Thyroid gland (tissue), 4 donors: ENCODE measurements at places on chromosomes 13 and 19. TPM values are rescaled to one million over a fixed set of nuclear protein-coding genes. Genes with fewer than 3 reads are reported as not detected.

DNA sequence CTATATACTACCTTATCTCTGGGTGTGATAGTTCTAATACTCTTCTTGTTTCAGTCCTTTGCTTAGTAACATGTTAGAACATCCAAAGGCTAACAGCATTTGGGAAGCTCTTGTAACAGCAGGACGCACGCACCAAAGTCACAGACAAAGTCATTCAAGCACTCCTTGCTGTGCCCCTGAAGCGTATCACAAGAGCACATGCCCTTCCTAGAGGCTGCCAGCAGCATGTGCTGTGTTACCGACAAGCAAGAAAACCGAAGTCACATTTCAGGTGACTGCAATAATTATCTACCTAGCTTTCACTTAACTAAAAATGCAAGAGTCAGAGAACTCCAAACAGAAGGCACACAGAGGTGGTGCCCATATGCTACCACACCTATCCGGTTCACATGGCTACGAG, 194.1 kb downstream of the KLF12 start:
- H3K4me1 ChIP-seq, result peaks cover 3% of the 10 kb centered on the region
- H3K4me3 ChIP-seq, result no peak overlapping the region
- H3K27ac ChIP-seq, result no peak overlapping the region
- H3K36me3 ChIP-seq, result no peaks in the 10 kb centered on the region

- no peak for DNase-seq
- H3K36me3 ChIP-seq, result no peaks in the 10 kb centered on the region
- H3K4me1 ChIP-seq, result no peaks in the 10 kb centered on the region
These were observed 12.7 kb upstream of the KBTBD6 start for GRCh38 chr13:41145136-41145908.

- no peak overlapping the region for H3K4me3 ChIP-seq
- no peaks in the 10 kb centered on the region for H3K36me3 ChIP-seq
- DNase-seq, result no peak
These were observed 484.0 kb downstream of the MYO16 start for GRCh38 chr13:109113427-109113826.

ZNF100 gene
- total RNA-seq, result 6.3 TPM

LILRA1 gene
- total RNA-seq, result not detected

KLK15 gene
- 0.81 TPM for total RNA-seq

MRPL4 gene
- 39.9 TPM for total RNA-seq

APOE gene
- 332 TPM for total RNA-seq
